Sigmoid colon (tissue), 7 donors: ENCODE measurements at places on chromosomes 5 and 9. TPM values are rescaled to one million over a fixed set of nuclear protein-coding genes. Genes with fewer than 3 reads are reported as not detected.

The DOLK gene
- 3.5 TPM for polyA plus RNA-seq

GRCh38 chr9:99693888-99694287 lies 127.8 kb upstream of the NR4A3 start:
- no peaks in the 10 kb centered on the region for H3K4me1 ChIP-seq
- H3K4me3 ChIP-seq = no peak overlapping the region
- no peaks in the 10 kb centered on the region for H3K27me3 ChIP-seq
- H3K36me3 ChIP-seq = no peaks in the 10 kb centered on the region
- no peak overlapping the region for H3K27ac ChIP-seq

DNA sequence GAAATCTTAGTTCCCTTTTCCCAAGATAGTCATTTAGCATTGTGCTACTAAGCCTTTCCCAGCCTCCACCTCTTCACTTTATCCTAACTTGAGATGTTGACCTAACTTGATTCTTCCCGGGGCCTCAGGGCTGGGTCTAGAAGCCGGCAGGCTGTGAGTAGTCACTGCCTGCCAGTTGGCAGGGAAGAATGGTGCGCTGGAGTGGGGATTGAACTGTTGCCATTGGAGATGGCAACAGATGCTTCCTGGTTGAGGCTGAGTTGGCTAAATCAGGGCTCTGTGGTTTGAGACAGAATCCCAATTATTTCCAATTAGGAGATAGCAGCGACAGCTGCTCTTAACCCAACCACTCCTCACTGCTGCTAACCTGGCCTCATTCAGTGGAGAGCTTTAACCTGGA lies 343.1 kb downstream of the BRINP1 start:
- no peaks in the 10 kb centered on the region for H3K36me3 ChIP-seq
- no peak overlapping the region for H3K4me3 ChIP-seq
- DNase-seq = peak; percentile 69
- H3K27ac ChIP-seq = peak overlapping the region; percentile 83
- H3K27me3 ChIP-seq = no peaks in the 10 kb centered on the region

GRCh38 chr5:158522776-158523175 lies 576.9 kb downstream of the EBF1 start:
- H3K4me3 ChIP-seq = no peak overlapping the region
- no peaks in the 10 kb centered on the region for H3K27me3 ChIP-seq
- no peaks in the 10 kb centered on the region for H3K4me1 ChIP-seq
- no peaks in the 10 kb centered on the region for H3K36me3 ChIP-seq
- DNase-seq = peak; percentile 75

GRCh38 chr5:82509762-82510161 lies 231.6 kb upstream of the RPS23 start:
- no peak overlapping the region for H3K27ac ChIP-seq
- H3K36me3 ChIP-seq = no peaks in the 10 kb centered on the region
- no peak for DNase-seq

- H3K27me3 ChIP-seq = no peaks in the 10 kb centered on the region
- H3K4me3 ChIP-seq = no peak overlapping the region
- H3K36me3 ChIP-seq = no peaks in the 10 kb centered on the region
- no peak overlapping the region for H3K27ac ChIP-seq
- H3K4me1 ChIP-seq = no peaks in the 10 kb centered on the region
These were observed 7.6 kb upstream of the KCNV2 start for GRCh38 chr9:2709645-2710101.

- H3K4me3 ChIP-seq = no peak overlapping the region
- H3K27me3 ChIP-seq = no peaks in the 10 kb centered on the region
- peaks cover 8% of the 10 kb centered on the region for H3K4me1 ChIP-seq
- peaks cover 8% of the 10 kb centered on the region for H3K36me3 ChIP-seq
- DNase-seq = no peak
These were observed 63.9 kb upstream of the CCDC180 start for GRCh38 chr9:97243606-97244005.

DNA sequence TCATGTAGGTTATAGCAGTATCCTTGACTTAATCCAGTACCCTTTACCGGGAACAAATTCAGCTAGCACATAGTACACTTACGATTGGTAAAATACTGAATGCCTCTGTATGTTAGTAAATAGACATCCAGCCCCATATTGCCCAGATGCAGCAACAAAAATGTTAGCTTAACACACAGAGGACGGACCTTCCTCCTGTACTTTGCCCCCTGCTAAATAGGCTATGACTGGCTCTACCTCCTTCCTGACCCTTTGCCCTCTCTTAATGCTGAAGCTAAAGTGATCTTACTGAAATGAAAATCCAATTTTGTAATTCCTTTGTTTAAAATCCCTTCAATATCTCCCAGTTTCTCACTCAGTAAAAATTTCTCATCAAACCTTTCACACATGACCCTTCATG lies 183.1 kb downstream of the PARP8 start:
- no peaks in the 10 kb centered on the region for H3K36me3 ChIP-seq
- no peak overlapping the region for H3K4me3 ChIP-seq
- no peaks in the 10 kb centered on the region for H3K4me1 ChIP-seq

DNA sequence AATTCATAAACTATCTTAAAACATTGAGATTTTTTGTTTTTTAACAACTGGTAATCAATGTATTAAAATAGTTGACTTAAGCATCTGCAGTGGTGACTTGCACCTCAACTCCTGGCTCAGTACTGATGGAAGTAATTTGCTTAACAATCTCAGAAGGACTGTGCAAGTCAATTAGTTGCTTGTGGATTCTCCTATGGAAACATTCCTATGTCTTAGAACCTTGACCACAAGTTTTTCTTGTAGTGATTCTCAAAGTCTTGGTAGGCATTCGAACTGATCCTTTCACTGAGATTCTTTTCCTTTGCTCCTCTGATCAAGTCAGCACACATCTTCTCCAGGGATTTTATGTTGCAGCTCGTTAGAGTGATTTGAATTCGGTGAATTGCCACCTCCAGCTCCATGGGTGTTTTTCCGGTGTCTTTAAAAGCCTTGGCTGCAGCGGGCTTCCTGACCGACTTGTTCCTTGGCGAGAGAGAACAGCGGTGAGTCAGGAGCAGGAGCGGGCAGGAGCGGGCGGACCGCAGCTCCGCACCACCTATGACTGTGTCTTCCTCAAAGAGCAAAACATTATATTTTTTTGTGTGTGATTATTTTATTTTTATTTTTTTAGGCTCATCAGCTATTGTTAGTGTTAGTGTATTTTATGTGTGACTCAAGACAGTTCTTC lies 21.1 kb downstream of the HMGXB3 start:
- no peaks in the 10 kb centered on the region for H3K27me3 ChIP-seq
- H3K36me3 ChIP-seq = peaks cover 93% of the 10 kb centered on the region
- H3K27ac ChIP-seq = peak overlapping the region; percentile 14

DNA sequence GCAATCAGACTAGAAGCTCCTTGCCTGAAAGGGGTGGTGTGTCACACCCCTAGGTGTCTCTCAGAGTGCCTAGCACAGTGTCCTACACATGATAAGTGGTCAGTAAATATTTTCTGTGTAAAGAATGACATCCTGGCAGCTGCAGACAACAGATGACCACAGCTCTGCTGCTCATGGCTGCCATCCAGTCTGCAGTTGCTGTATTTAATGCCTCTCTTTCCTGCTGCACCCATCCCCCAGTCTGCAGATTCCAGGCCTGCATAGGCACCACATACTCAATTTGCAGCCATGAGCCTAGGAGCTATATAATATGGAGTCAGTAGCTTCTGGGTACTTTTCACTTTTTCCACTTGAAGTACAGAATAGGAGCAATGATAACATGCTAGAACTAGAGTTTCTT lies 94.9 kb upstream of the NR4A3 start:
- H3K27me3 ChIP-seq = no peaks in the 10 kb centered on the region
- no peak overlapping the region for H3K4me3 ChIP-seq
- DNase-seq = no peak
- no peaks in the 10 kb centered on the region for H3K36me3 ChIP-seq
- no peak overlapping the region for H3K27ac ChIP-seq
- no peaks in the 10 kb centered on the region for H3K4me1 ChIP-seq

- no peaks in the 10 kb centered on the region for H3K27me3 ChIP-seq
- no peaks in the 10 kb centered on the region for H3K36me3 ChIP-seq
- H3K27ac ChIP-seq = no peak overlapping the region
- no peak overlapping the region for H3K4me3 ChIP-seq
These were observed 45.8 kb downstream of the FRMPD1 start for GRCh38 chr9:37696528-37696927.

DNA sequence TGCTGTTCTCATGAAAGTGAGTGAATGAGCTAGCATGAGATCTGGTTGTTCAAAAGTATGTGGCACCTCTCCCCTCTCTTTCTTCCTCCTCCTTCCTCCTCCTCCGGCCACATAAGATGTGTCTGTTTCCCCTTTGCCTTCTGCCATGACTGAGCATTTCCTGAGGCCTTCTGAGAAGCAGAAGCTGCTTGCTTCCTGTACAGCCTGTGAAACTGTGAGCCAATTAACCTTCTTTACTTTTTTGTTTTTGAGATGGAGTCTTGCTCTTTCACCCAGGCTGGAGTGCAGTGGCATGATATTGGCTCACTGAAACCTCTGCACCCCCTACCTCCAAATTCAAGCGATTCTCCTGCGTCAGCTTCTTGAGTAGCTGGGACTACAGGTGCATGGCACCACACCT lies 6.1 kb downstream of the S100Z start:
- no peak overlapping the region for H3K27ac ChIP-seq
- no peak overlapping the region for H3K4me3 ChIP-seq
- no peak for DNase-seq
- H3K36me3 ChIP-seq = no peaks in the 10 kb centered on the region
- H3K27me3 ChIP-seq = no peaks in the 10 kb centered on the region

DNA sequence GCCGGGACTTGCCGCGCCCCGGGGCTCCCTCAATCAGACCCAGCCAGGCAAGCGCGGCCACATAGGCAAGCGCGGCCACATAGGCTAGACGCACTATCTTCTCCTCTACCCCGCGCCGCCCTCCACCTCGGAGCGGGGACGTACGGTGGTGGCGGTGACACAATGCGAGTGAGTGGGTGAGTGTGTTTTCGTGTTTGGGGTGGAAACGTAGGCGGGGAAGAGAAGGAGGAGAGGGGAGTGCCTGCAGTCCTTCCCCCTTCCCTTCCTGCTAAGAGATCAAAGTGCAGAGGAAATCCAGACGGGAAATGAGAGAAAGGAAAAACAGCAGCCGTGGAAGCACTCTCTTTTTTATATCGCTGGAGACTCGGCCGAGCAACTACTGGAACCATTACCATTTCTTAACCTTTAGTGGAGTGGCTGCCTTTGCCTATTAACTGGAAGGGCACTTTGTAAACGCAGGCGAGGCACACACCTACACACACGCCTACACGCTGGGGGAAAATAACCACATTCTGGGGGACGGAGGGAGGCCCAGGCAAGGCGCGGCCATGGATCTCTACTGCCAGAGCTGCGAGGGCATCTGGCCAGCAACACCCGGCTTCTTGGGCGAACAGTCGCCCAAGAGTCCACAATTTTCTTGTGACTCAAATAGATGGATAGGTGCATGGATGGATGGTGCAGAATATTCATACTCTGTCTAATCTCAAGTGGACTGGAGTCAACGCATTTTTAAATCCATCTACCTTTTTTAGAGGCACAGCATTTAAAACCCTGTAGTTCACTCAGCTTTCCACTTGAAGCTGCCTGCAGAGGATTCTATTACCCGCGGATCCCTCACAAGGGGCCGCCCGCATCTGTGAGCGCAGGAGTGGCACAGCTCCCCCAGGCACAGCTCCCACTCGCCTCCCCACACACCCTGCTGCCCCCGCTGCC lies 2.1 kb downstream of the EDIL3 start:
- H3K27me3 ChIP-seq = no peaks in the 10 kb centered on the region
- DNase-seq = peak; percentile 62
- H3K4me1 ChIP-seq = peaks cover 23% of the 10 kb centered on the region
- peak overlapping the region; percentile 57 for H3K27ac ChIP-seq

DNA sequence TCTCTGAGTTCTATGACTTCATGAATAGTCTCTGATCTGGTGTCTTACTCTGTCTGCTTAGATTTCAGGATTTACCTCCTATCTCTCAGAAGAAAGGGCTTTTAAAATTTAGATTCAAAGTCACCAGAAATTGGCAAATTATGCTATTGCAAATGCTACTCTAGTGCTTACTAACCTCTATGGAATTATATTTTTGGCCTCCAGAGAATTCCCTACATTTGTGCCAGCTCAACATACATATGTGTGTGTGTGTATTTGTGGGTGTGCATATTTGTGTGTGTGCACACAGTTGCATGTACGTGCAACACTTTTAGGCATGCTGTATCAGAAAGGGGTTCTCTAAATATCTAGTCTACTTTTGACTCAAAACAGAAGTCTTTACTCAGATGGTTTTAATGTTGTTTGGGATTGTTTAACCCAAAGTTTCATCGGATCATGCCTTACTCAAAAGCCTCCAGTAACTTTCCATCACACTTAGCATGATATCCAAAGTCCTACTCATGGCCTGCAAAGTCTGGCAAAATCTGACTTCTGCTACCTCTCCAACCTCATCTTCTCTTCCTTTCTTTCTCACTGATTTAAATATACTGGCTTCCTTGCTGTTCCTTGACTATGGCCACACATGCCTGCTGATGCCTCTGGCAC lies 147.6 kb upstream of the NR3C1 start:
- no peak for DNase-seq
- H3K4me1 ChIP-seq = no peaks in the 10 kb centered on the region
- H3K4me3 ChIP-seq = no peak overlapping the region

- H3K27me3 ChIP-seq = no peaks in the 10 kb centered on the region
- no peaks in the 10 kb centered on the region for H3K4me1 ChIP-seq
- H3K4me3 ChIP-seq = no peak overlapping the region
- no peaks in the 10 kb centered on the region for H3K36me3 ChIP-seq
These were observed 18.4 kb downstream of the ZNF346 start for GRCh38 chr5:177040814-177041420.

The GABRA6 gene
- not detected for polyA plus RNA-seq

The FPGS gene
- 9.2 TPM for polyA plus RNA-seq

The KCNV2 gene
- polyA plus RNA-seq = not detected

DNA sequence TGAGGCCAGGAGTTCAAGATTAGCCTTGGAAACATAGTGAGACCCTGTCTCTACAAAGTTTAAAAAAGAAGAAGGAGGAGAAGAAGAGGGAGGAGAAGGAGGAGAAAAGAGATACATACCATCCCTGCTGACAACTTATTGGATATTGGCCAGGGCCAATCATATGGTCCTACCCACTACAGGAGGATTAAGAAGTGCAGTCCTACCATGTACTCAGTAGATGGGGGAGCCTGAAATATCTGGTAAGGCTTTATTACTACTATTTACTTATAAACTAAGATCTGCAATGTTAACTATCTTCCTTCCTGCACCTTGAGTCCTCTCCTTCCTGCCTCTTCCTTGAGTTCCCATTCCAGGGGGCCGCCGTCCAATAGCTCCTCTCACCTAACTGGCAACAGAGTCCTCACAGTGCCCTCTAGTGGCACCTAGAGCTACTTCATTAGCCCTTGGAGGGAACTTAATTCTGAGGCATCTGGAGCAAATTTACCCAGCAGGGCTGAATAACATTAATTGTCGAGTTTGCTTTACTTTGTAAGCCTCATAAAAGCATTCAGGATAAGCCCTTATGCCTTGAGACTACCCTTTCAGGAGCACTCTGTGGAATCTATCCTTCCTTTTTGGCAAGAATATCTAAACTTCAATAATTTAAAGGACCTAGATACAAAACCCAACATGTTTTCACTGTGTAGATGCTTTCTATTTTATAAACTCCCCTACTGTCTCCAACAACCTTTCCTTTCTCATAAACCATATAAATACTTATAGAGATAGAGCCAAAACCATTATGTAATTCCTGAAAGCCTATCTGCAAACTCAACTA lies 39.1 kb upstream of the RANBP6 start:
- DNase-seq = peak; percentile 74
- no peaks in the 10 kb centered on the region for H3K27me3 ChIP-seq
- H3K4me1 ChIP-seq = no peaks in the 10 kb centered on the region
- H3K36me3 ChIP-seq = no peaks in the 10 kb centered on the region
- no peak overlapping the region for H3K27ac ChIP-seq
- H3K4me3 ChIP-seq = no peak overlapping the region

The GRXCR2 gene
- not detected for polyA plus RNA-seq

GRCh38 chr5:68200288-68200687 lies 15.3 kb upstream of the PIK3R1 start:
- H3K4me1 ChIP-seq = no peaks in the 10 kb centered on the region
- no peaks in the 10 kb centered on the region for H3K36me3 ChIP-seq
- no peak overlapping the region for H3K4me3 ChIP-seq
- H3K27ac ChIP-seq = no peak overlapping the region
